DMS53 (cell line): ENCODE measurements at places on chromosomes 6 and 20.

GRCh38 chr6:1110164-1110563 is 201.7 kb upstream of the FOXQ1 start:
- DNase-seq = no peak

GRCh38 chr20:56584916-56585315 is 44.2 kb upstream of the TFAP2C start:
- no peak for DNase-seq

GRCh38 chr6:16760516-16761470 is at the start of gene ATXN1:
Gene ATXN1, minus strand, starts transcription at chr6:16761460.
- DNase-seq = peak; percentile 86

DNA sequence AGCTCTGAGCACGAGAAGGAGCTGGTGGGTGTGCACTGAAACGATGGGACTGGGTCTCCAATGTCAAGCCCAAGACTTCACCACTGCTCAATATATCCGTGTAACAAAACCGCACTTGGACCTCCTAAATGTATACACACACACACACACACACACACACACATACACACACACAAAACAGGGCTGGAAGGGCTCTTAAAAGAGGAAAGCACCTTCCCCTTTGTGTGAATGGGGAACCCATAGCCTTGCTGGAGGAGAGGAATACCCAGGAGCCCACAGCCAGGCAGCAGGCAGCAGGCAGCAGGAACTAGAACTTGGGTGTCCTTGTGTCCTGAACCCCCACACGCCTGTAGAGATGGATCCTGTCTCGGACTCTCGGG is 29.8 kb downstream of the TGM2 start:
- DNase-seq = no peak

GRCh38 chr6:28865401-28866204 is 58.2 kb downstream of the TRIM27 start:
- peak; percentile 83 for DNase-seq

DNA sequence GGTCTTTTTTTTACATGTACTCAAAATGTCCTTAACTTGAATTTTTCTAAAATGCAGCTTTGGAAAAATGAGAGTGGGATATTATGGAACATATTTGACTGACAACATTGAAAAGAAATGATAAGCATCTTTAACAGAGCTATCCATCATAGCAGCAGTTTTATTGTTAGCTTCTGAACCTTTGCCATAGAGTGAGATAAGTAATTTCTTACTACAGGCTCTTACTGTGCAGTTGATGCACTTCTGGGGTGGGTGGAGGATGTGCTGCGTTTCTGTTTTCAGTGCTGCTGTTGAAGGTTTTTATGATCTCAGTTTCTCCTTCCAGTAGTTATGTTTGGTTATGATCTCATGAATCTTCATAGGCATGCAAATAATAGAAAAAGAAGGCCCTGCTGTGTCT is 267.0 kb downstream of the TMEM242 start:
- no peak for DNase-seq

GRCh38 chr6:15351631-15352030 is 105.8 kb downstream of the JARID2 start:
- peak; percentile 13 for DNase-seq

DNA sequence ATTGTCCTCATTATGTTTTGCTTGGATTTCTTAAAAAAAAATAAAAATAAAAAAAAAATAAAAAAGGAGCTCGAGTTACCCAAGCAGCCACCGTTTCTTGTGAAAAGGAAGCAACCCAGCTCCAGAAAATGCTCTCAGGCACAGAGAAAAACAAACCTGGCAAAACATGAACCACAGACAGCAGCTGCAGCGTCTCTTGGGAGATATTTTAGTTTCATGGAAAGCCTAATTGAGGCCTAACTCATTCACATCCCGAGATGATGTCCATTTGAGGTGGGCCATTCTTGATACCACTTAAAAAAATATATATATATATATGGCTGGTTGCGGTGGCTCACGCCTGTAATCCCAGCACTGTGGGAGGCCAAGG is 13.7 kb upstream of the MRAP2 start:
- no peak for DNase-seq

DNA sequence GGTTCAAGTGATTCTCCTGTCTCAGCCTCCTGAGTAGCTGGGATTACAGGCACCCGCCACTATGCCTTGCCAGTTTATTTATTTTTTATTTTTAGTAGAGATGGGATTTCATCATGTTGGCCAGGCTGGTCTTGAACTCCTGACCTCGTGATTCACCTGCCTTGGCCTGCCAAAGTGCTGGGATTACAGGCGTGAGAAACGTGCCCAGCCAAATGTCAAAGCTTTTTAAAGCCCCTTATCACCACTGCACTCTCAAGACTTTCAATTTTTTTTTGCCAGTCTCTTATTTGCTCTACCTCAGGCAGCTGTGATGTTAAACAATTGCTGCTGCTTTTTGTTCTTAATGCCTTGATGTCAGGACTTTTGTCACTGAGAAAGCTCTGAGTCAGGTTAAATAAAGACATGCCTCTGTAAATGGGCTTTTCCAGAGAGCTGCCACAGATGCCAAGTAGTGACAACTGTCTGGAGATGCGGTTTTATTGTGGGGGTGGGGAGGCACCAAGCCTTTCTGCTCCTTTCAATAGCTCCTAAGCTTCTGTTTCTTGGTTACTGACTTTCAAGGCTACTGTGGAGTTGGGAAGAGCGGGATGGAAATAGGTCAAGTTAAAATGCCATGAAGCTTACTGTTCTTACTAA is 29.2 kb downstream of the RSPH3 start:
- DNase-seq = no peak

DNA sequence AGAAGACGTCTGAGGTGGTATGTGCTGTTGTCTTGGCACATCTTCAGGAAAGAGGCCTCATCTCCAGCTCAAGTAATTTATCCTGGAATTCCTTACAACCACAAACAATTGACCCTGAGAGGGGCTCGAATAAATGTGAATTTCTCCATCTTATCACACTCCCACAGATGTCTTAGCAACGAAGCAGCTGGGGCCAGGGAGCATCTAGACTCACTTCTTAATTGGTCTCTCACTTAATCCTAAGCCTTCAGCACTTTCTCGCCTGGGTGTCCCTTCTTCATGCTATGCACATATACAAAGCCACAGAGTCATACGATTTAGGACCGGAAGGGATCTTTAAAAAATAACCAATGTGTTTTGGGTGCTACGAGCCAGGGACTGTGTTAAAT is 27.1 kb downstream of the PCK1 start:
- DNase-seq = no peak

DNA sequence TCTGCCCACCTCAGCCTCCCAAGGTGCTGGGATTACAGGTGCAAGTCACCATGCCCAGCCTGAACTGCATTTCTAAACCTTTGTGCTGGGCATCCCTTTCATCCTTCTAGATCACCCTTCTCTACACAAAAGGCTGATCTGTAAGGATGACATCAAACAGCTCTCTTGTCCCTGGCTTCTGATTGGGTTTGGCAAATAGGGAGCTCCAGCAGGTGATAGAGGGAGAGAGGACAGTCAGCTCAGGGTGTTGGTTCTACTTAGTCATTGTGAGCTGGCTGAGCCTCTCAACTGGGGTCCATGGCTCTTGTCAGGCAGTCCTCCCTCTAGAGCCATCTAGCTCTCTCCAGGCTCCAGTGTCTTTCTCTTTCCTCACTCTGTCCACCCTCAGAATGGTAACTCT is 237.6 kb upstream of the JARID2 start:
- DNase-seq = no peak

DNA sequence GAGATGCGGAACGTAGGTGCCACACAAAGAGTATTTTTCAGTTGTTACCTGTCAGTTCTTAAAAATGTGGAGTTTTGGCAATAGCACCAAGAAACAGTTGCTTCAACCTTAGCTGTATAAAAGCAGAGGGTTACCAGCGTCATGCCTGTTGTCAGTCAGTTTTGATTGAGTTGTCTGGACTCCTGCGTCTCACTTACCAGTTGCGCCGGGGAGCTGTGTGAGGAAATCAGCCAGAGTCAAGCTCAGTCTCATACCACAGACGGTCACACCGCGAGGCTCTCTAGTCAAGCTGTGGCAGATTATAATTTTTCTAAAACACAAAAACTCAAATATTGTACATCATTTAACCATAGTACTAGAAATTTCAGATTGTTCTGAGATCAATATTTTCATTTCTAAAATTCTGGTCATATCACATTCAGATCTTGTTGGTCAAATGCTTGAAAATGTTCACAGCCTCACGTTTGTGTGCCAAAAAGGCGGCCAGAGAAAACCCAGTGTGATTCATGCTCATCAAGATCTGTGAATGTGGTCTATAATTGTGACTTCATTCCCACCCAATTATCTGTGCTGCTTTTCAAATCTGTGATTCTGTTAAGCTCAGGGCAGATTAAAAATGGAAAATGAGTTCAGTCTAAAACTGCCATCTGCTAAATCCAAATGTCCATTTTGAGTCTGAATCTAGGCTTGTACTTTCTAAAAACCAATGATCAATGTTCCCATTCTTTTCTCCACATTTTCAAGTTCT is 37.5 kb downstream of the SASH1 start:
- DNase-seq = no peak

DNA sequence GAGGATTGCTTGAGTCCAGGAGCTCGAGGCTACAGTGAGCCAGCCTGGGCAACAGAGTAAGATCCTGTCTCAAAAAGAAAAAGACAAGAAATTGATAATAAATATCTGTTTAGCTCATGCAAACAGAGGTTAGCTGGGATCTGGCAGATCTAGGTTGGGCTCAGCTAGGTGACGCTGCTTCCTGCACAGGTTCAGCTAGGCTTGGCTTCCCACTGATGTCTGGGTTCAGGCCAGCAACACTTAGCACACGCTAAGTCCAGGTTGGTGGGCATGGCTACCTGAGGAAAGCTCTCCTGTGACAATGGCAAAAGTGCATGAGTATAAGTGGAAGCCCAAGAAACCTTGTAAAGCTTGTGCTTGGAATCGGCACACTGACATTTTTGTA is 48.7 kb downstream of the RIN2 start:
- DNase-seq = no peak

- DNase-seq = no peak
These were observed 130.9 kb upstream of the PTPN1 start for GRCh38 chr20:50379049-50379990.

DNA sequence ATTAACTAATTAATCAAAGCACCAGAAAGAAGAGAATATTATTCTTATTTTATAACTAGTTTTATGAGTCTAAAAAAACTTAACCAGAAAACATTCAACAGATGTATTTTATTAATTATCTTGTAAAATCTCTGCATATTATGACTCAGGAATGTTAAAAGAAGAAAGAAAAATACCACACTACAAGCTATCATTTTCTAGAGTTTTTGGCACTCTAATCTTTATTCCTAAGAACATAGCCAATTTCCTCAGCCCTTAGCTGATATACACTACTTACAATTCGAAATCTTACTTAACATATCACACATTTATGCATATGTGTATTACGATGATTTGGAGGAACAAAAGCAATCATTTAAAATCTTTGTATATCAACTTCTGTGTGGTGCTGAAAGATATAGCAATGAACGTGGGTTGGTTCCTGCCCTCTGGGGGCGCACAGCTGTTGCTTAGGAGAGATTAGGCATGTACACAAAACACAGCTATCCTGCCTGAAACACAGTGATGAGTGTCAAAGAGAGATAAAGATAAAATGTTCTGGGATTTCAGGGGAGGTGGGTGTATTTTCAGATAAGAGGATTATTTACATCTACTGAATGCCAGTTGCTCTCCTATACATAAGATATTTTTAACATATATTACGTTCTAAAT is 404.5 kb downstream of the SYNE1 start:
- no peak for DNase-seq

GRCh38 chr20:62741191-62741691 is 32.6 kb downstream of the NTSR1 start:
- DNase-seq = no peak

- no peak for DNase-seq
These were observed at the start of gene GCNT2 for GRCh38 chr6:10521104-10521808. Gene GCNT2, plus strand, starts transcription at chr6:10521351. Its CDS starts 7,561 bp downstream, at chr6:10528912.

- no peak for DNase-seq
These were observed 41.4 kb downstream of the MAP7 start for GRCh38 chr6:136508725-136509392.

GRCh38 chr6:78243519-78243918 is 590.7 kb downstream of the MEI4 start:
- DNase-seq = peak; percentile 52

DNA sequence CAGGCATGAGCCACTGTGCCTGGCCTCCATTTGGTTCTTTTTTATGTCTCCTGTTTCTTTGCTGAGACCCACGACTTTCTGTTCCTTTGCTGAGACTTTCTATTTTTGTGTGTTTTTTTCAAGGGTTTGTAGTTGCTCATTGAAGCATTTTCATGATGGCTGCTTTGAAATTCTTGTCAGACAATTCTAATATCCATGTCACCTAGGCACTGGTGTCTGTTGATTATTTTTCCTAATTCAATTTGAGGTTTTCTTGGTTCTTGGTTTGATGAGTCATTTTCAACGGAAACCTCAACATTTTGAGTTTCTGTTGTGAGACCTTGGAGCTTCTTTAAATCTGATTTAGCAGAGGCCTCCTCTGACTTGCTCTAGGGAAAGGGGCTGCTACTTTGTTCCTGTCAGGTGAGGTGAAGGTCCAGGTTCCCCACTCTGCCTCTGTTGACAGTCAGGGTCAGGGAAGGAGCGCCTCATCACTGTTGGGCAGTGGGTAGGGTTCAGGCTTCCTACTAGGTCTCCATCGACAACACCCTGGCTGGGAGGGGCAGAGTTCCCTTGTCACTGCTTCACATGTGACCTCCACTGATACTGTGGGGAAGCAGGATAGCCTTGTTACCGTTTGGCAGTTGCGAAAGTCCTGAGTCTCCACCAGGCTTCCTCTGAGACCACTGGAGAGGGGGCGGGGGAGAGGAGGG is 67.2 kb upstream of the RNF24 start:
- DNase-seq = no peak

GRCh38 chr20:58344741-58345140 is 35.2 kb downstream of the RAB22A start:
- DNase-seq = no peak

DNA sequence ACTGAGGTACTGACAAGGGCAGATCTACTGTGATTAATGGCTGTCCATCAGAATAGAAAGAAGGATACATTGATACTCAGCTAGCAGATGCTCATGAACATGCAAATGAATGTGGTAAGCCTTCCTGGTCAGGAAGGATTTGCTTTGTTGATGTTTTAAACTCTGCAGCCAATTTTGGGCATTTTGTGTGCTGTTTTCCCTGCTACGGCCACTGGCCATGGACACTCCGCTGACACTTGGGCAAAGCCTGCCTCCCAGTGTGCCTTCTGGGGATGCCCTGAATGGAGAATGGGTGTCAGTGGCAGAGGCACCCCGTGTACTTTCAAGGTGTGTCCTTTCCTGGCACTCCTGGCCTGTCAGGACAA is 113.1 kb downstream of the SOBP start:
- DNase-seq = no peak

- DNase-seq = no peak
These were observed 683.7 kb downstream of the EPM2A start for GRCh38 chr6:145051661-145052060.

DNA sequence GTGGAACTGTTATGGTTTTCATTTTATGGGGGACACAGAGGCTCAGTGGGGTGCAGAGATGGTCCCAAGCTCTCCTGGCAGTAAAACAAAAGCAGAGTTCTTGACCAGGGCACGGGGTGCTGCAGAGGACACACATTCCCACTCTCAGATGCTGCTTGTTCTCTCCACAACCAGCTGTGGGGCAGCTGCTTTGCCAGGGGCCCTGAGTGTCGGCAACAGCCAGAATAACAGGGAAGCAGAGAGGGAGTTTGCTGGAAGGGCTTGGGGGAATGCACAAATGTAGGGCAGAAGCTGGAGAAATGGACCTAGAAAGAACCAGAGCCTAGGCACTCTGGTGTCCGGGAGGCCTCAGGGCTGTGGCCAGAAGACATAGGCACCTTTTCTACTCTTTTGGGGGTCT is 93.7 kb downstream of the CDH26 start:
- DNase-seq = peak; percentile 51
